ENCODE measurements at places on chromosomes 7 and 10.
A peak's percentile ranks its signal among the peaks of the same experiment; 100 is the strongest.

DNA sequence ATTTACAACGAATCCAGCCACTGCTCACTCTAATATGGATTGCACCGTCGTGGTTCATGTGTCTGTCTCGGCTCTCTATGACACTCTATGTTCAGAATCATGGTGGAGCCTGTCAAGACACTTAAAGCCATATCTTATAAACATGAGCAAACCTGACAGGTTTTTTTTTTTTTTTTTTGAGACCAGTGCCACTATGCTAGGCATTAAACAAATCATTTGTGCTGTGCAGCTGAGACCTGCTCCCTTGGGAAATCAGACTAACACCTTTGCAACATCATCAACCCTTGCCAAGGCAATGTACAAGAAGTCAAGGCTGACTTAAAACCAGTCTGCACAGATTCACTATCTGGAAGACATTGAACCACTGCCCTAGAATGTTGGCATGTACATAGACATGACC is 181.2 kb upstream of the ANK3 start:
- DNase-seq, result no peak

DNA sequence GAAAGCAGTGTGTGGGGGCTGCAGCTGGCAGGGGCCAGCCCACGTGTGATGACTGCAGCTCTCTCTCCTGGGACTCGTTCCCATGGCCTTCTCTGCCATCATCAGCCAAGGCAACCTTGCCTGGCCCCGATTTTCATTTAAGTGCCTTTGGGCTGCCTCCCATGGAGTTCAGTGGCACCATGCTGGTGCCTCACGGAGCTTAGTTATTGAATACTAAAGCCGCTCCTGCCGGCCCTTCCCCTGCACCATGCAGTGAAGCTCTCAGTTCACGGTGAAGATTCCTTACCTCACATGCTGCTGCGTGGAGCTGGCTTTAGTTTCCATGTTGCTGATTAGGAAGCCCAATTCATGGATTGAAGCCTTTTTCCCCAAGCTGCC is 141.5 kb upstream of the EEPD1 start:
- no peak for DNase-seq

- DNase-seq, result no peak
Observed at GRCh38 chr7:117064688-117065087, 111.4 kb downstream of the ST7 start.

DNA sequence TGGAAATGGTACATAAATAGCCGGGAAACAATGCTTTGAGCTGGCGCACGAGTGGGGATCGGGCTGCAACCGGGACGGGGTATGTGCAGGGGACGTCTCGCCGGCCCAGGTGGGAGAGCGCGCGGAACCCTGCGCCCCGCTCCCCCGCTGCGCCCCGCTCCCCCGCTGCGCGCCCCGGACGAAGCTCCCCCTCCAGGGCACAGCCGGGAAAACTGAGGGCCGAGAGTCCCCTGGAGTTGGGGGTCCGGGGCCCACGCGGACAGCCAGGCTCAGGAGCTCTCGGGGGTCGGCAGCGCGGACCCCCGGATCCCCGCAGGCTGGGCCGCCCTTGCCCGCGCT is 514 bp downstream of the RADIL start:
- DNase-seq, result no peak

DNA sequence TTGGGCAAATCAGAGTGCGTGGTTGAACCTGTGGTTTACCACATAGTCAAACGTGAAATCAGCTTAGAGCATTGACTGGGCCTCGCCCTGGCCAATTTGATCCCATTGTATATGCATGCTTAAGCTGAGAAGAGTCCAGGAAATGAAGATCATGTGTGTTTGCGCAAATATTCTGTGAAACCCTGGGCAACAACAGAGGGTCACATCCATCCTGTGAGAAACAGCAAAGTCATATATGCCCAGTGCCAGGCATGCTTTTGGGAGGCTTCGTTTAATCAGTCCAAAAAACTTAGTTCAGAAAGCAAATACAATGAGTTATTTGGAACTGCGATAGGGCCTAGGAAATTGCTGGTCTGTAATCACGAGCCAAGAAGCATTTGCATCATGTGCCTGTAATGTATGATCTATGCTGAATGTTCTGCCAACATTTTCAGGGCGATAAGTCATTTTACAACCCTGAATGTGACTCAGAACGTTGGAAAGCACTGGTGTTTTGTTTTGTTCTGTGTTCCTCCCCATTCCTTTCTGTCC is 412.1 kb upstream of the CELF2 start:
- peak; percentile 55 for DNase-seq

DNA sequence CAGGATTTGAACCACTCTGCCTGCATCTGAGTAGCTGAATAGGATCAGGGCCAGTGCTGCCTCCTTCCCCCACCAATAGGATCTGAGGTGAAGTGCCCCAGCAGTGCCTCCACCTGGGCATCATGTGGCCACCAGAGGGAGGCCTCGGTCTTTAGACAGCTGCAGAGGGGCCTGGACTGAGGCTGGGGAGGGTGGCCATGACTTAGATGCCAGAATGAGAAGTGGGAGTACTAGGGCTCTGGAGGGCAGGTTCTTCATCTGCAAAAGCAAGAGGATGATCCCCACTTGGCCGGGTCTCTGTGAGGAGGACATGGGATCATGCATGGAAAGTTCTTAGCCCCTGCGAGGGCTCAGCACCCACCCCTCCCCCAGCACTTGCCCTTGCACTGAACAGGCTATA is 56.9 kb downstream of the NEUROG3 start:
- DNase-seq, result no peak

GRCh38 chr10:124742413-124743190 is 1.6 kb downstream of the FAM53B start:
- DNase-seq, result no peak

- no peak for DNase-seq
Observed at GRCh38 chr7:11831736-11832495, at the start of gene THSD7A. TSS of gene THSD7A (minus strand) at chr7:11832198. CDS start at chr7:11831946, 252 bp downstream.

DNA sequence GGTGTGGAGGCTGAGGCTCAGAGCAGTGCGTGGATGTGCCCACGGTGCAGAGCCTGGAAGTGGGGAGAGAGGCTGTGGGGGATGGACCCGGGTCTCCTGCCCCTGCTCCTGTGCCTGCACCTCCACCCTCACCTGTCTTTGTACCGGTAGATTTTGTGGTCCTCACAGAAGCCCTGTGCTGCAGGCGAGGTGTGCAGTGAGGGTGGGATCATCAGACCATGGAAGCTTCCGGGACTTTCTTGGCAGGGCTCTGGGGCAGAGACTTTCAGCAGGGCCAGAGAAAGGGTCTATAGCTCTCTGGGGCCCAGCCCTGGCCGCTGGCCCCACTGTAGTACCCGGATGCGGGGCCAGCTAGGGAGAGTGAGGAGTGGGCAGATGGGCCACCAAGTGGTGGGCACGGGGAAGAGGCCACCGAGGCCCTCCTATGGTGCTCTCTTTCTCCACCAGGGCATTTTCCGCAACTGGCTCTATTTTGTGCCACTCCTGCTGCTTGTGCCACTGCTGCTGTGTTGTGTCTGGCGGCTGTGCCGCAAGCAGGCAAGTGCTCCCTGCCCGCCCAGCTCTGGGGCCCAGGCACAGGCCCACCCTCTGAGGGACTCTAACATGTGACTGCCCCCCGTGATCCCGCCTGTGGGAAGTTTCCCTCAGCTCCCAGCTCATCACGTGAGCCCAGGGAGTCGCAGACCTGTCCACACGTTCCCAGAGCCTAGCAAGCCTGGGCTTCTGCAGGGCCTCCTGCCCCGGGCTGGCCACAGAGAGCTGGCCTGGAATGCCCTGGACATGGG is 22.1 kb downstream of the ANTXRL start:
- DNase-seq, result no peak

DNA sequence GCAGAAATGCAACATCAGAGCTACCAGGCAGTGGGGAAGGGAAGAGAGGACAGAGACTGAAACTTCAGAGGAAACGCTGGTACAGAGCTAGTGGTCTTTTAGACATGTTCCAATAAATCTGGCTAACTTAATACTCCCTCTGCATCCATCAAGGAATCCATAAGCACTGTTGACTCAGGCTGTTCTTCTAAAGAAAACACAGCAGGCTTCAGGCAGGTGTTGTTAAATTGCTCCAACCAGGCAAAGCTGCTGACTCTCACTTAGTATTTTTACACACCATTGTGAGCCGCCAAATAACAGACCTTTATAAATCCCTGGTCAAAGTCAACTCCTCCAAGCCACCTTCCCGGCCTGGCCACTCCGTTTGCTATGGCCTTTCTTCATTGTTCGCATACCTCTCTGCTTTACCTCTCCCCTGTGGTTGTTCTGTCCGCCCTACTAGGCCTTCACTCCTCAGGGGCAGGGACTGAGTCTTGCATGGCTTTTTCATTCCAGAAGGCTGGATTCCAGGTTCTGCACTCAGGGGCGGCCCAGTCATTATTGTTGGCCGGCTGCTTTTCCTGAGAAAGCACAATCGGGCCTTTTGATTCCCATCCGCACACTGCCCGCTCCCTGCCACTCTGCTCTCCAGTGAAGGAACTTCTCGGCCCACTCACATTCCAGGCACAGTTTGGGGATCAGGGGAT is 18.4 kb downstream of the CREB3L2 start:
- no peak for DNase-seq

- no peak for DNase-seq
Observed at GRCh38 chr7:121385056-121385799, 10.9 kb downstream of the FAM3C start.

- no peak for DNase-seq
Observed at GRCh38 chr10:59682986-59683937, 26.4 kb downstream of the SLC16A9 start.

GRCh38 chr7:2807460-2807844 is 36.7 kb downstream of the GNA12 start:
- DNase-seq, result no peak

DNA sequence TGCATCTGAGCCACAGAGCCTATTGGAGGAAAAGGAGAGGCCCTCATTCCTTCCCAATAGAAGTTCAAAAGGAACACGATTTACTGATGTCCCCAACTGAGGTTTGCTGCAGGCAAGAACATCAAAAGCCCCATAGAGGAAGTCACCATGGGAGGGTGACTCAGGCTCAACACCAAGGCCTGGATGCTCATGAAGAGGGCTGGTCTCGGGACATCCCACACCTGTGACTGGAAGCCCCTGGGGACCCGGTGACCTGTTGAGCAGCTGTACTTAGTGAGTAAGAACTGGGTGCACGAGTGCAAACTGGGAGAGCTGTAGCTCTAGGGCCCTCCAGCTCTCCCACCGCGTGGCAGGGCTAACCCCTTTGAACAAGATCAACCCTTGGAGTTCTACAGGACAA is 38.0 kb downstream of the CYTH3 start:
- no peak for DNase-seq

DNA sequence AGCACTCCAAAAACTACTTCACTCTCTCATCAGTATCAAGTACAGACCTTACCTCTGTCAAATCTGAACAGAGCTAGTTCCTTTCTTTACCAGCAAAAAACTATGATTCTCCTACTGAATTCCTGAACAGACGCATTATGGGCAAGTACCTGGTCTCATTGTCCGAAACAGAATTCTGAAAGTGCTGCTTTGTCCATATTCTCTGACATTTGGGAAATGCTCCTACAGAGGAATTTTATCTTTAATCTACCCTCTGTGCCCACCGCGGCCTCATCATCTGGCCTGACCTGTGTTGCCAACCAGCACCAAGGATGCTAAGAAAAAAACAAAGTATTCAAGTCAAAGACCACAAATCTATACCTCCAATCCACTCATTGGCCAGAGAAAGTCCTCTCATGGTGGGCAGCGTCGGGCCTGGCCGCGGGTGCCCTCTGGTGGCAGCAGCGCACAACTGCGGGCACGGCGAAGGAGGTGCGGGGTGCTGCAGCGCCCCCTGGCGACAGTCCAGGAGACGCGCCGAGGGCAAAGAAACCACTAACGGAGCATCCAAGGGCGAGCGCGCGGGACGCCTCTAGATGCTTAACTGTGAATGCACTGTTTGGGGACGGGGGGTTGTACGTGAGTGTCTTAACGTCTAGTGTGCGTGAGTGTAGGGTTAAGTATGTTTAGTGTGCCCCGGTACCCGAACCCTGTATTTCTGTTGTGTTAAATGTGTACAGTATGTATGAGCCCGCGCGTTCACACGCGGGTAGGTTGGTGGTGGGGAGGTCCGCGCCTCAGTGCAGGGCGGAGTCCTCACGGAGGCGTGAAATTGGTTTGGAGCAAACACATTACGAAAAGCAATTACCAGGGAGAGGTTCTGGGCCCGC is 5.0 kb upstream of the GBX1 start:
- DNase-seq, result peak; percentile 13

GRCh38 chr7:26368542-26368941 is 76.9 kb downstream of the SNX10 start:
- no peak for DNase-seq

DNA sequence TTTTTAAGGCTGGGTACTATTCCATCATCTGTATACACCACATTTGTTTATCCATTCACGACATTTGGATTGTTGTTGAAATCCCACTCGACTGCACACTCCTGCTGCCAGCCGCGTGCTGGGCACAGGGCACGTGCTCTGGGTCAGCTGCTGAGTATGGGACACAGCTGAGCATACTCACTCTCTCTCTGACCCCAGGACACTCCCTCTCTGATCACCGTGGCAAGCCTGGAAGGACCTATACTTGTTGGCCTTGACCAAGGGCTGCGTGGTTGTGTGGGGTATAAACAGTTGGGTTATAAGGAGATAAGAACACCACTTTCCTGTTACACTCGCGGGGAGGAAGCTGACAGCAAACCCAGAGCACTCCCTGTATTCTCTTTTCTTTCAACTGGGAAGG is 153.0 kb upstream of the RHEB start:
- no peak for DNase-seq

- no peak for DNase-seq
Observed at GRCh38 chr10:130545697-130546096, 409.5 kb downstream of the GLRX3 start.

GRCh38 chr7:30322271-30323005 is 38.0 kb downstream of the ZNRF2 start:
- no peak for DNase-seq

DNA sequence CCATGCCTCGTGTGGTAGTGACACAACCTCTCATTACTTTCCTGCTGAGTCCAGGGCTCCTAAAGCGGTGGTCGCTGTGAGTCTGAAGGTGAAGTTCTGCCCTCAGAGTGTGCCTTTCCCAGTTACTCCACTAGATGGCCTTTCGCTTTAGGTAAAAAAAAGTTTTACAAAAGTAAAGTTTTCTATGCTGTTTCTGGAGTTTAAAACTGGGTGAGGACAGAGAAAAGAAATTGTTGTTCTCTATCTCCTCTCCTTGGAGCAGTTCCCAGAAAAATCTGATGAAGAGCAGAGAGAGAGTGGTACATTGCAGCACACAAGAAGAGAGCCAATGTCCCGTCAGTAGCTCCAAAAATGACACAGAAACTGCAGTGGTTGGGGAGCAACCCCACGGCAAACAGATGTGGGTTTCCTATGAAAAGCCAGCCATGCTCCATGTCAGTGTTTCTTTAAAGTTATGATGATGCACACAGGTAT is 257.1 kb downstream of the GLI3 start:
- no peak for DNase-seq

Measured in AG04450 (cell line).